ENCODE measurements at places on chromosomes 11 and 22.

- no peak for DNase-seq
Measured at GRCh38 chr11:133965031-133965601, 8.3 kb upstream of the IGSF9B start.

GRCh38 chr11:23554002-23554401 is 693.7 kb upstream of the CCDC179 start:
- no peak for DNase-seq

DNA sequence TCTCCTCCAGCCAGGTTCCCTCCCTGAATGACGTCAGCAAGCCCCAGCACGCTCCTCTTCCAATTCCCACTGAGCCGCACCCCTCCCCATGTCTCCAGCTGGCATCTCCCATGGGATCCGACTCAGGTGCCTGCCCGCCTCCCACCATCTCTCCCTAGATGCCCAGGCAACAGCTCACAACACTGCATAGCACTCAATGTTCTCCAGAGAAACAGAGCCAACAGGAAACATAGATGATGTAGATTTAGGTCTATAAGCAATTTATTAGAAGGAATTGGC is 532.3 kb downstream of the BRD1 start:
- no peak for DNase-seq

GRCh38 chr22:50694099-50694605 is 21.5 kb downstream of the SHANK3 start:
- no peak for DNase-seq

GRCh38 chr11:4095509-4096230 is 1.1 kb downstream of the RRM1 start:
- DNase-seq = no peak

DNA sequence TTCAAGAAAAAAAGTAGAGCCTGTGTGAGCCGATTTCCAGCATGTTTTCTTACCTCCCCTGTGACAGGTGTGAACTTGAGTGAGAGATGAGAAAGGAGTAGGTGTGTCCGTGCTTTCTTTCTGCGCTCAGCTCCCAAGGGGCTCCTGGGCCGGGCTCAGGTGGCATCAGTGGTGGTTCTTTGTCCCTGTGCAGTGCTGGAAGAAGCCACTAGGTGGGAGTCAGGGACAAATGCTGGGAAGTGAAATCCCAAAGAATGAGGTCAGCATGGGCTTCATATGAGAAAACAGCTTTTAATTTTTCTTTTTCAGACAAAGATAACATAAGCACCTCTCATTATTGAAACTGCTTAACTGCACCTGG is 57.8 kb downstream of the PPFIBP2 start:
- DNase-seq = no peak

DNA sequence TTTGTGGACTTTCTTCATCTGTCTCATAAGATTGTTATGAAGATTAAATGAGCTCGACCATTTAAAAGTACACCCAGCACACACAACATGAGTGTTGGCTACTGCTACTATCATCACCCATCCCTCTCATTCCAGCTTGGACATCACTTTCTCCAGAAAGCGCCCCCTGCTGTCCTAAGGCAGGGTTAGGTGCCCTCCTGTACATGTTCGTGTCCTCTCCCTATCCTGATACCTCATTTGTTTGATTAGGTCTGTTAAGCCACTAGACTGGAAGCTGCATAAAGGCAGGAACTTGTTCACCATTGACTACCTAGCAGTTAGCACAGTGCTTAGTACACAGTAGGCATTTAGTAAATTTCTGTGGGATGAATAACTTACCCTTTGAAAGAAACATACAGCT is 85.5 kb downstream of the ENTHD1 start:
- DNase-seq = no peak

DNA sequence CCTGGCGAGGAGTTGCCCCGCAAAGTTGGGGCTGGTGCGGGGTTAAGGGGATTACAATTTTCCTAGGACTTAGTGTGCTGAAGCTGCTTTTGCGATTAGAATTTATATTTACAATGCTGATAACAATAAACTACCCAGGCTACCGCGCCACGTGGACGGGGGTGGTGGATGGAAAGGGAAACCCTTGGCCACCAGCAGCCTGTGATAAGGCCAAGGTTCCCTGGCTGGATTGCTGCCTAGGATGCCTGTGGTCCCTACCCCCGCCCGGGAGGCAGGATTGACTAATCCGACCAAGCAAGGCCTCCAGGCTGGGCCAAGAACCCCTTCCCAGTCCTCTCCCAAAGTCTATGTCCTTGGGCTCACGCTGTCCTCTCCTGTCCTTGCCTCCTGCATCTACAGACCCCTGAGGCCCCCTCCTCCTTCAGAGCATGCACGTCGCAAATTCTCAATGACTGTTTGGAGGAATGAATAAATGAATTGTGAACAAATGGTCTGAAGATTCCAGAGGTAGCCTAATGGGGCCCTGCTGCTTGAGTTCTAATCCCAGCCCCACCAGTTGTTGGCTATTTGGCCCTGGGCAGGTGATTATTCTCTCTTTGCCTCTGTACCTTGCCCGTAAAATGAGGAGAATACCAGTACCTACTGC is 7.6 kb upstream of the CHKA start:
- no peak for DNase-seq

DNA sequence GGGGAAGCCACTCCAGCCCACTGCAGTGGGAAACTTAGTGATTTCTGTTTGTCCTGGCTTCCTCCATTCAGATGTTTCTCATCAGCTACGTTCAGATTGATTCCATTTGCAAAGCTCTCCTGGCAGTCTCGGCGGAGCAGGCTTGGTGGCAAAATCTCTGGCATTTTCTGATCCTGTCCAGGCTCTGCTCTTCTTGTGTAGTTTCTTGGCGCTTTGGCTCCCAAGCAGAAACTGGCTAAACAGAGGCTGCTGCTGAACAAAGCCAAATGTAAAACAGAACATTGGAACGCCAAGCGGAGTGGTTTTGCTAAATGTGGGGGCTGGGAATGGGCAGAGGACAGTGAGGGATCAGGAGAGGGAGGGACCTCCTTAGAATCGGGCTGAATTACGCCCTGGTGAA is 36.7 kb downstream of the ADAMTS8 start:
- DNase-seq = no peak

GRCh38 chr22:46551996-46552395 is 14.6 kb upstream of the CELSR1 start:
- DNase-seq = no peak

- DNase-seq = no peak
Measured at GRCh38 chr11:11148596-11148995, 204.5 kb downstream of the CSNK2A3 start.

- peak; percentile 99 for DNase-seq
Measured at GRCh38 chr11:6234387-6235107, at the start of gene FHIP1B. Gene FHIP1B (minus strand): TSS chr11:6234636. CDS start chr11:6224516, 10,120 bp downstream.

- peak; percentile 52 for DNase-seq
Measured at GRCh38 chr22:41382098-41382578, 396 bp downstream of the TEF start.

GRCh38 chr11:70578831-70579230 is 180.5 kb downstream of the CTTN start:
- no peak for DNase-seq

DNA sequence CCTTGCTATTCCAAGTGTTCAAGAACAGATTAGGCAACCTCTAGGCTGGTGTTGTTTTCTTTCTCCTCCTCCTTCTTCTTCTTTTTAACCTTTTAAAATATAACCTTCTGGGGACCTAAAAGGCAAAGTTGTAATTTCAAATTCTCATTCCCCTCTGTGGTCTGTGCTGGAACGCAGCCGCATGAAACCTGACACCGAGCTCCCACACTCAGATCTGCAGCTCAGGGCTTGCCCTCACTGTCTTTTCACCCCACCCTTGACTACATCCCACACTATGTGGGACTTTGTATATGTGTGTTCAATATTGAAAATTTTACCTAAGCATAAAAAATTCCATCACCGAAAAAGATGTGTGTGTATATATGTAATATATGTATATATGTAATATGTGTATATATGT is 62.0 kb upstream of the ARHGAP42 start:
- DNase-seq = no peak

GRCh38 chr22:44546686-44547310 is 48.8 kb upstream of the RTL6 start:
- DNase-seq = no peak

DNA sequence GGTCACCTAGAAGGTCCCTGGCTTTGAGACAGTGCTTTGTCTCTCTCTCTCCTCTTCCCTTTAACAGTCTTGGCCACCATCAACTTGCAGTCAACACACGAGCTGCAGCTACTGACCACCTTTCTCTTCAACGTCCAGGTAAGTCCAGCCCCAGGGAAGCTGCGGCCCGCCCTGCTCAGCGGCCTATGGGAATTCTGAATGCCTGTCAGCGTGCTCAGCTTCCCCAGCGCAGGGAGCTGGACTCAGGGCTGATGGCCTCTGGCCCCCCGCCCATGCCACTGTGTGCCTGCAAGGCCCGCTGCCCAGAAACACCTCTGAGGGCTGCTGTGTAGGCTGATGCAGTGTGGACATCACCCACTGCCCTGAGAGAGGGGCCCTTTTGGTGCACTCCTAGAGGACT is 32.5 kb downstream of the GLB1L2 start:
- no peak for DNase-seq

DNA sequence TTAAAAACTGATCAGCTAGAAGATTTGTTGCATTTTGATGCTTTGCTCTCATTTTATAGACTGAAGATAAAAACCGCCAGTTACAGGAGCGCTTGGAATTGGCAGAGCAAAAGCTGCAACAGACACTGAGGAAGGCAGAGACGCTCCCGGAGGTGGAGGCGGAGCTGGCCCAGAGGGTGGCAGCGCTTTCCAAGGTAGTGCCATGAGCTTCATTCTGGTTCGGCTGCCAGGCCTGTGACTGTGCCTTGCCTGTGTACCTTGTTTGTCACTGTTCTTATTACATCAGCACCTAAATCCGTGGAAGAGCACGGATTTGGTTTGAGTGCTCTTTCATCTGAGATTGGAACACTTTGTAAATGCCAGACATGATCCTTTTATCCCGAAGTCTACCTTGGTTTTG is 61.4 kb downstream of the PPFIA1 start:
- no peak for DNase-seq

DNA sequence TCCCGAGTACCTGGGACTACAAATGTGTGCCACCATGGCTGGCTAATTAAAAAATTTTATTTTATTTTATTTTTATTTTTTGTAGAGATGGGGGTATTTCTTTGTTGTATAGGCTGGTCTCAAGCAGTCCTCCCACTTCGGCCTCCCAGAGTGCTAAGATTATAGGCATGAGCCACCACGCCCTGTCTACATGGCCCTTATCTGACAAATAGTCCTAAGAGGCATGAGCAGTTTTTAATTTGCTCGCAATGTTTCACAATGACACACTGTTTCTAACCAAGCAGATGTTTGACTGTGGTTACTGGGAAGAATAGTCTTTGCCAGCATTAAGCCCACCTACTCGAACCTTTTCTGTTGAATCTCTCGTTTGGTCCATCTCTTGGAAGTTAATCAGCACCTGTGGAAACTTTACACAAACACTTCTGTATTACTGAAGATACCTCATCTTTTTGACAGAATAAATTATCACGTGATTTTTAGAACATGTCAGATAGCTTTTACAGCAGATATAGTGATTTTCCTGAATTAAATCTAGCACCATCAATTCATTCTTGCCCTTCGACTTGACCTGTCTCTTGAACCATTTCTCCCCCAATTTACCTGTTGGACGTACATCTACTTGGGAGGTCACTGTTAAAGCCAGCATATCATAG is 71.4 kb downstream of the MTMR3 start:
- no peak for DNase-seq

DNA sequence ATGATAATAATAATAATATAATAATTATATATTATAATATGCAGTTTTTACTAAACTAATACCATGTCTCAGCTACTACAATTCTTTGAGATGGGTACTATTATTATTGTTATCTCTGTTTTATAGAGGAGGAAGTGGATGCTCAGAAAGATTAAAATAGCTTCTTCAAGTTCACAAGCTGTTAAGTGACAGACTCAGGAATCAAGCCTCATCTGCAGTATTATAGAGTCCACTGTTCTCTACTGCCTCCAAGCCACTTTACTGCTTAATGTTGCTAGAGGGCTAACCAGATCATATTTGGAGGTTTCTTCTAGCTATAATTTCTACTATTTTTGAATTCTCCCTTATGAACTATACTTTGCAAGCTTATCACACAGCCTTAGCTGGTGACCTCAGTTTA is 62.7 kb downstream of the CSTPP1 start:
- no peak for DNase-seq

GRCh38 chr11:350723-351255 is 18.5 kb upstream of the B4GALNT4 start:
- no peak for DNase-seq

- peak; percentile 50 for DNase-seq
Measured at GRCh38 chr11:59755701-59756557, 753 bp downstream of the STX3 start.

GRCh38 chr11:18452927-18453326 is 2.7 kb upstream of the LDHAL6A start:
- DNase-seq = no peak

GRCh38 chr11:17208257-17208999 is 642 bp upstream of the PIK3C2A start:
- peak; percentile 27 for DNase-seq

GRCh38 chr22:27799827-27800249 is 1.7 kb downstream of the MN1 start:
- DNase-seq = no peak

GRCh38 chr22:47439643-47440265 is 677.3 kb downstream of the TBC1D22A start:
- no peak for DNase-seq

GRCh38 chr11:71399341-71399740 is 48.9 kb downstream of the DHCR7 start:
- no peak for DNase-seq

DNA sequence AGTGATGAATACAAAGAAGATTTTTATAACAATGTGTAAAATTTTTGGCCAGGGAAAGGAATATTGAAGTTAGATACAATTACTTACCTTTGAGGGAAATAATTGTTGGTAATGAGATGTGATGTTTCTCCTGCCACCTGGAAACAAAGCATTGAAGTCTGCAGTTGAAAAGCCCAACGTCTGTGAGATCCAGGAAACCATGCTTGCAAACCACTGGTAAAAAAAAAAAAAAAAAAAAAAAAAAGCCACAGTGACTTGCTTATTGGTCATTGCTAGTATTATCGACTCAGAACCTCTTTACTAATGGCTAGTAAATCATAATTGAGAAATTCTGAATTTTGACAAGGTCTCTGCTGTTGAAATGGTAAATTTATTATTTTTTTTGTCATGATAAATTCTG is 5.3 kb downstream of the BIRC3 start:
- DNase-seq = no peak

DNA sequence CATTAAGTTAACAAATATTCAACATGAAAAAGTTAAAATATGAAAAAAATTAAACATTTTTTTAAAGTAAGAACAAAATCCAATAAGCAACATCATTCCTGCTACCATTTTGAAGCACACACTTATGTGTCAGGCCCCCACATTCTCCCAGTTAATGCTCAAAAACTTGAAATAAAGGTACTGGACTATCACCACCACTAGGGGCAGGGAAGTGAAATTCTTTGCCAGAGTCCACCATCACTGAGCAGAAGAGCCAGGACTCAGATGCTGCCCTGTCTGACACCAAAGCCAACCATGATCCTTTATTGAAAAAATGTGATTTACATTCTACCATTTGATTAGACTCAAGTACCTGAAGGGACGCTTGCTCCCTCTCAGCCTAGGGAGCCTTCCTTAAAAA is 39.1 kb downstream of the PITPNB start:
- DNase-seq = no peak

GRCh38 chr11:34929794-34930763 is 13.7 kb downstream of the PDHX start:
- DNase-seq = no peak
